ENCODE measurements at places on chromosomes 3 and 15.

DNA sequence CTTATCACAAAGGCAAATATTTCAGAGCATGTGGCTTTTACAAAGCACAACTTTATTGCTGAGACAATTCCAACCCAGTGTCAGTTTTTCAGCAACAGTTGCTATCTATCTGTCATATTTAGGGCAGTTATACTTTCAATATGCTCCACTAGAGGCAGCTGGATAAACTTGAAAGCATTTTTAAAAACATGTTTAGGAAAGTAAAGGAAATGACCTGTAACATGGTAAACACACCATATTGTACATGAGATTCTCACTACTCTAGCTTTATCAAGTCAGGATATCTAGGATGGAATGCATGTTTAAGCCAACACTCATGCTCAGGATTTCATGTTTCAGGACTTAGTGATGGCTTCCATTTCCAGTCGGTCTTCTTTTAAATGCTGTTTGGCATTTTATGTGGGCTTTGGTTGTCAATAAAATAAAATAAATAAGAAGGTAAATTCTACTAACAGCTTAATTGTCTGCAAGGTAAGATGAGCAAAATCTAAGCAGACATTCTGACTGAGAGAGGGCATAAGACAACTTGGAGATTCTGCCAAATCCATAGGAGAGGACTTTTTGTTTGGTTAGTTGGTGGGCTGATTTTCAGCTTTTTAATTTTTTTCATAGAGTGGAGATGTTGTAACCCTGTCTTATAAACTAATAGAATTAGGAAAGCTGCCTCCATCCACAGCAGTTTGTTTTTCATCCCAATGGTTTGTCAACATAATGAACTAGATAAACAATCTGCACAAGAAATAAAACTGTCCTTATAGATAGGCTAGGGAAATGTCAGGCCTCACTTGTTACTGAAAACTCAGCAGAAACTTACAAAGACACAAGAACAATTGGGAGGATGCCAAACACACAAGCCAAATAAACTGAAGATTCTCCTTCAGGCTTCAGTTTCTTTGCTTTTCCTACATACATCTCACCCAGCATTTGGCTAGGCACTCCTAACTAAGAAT lies 63.4 kb upstream of the CPB1 start:
- DNase-seq = no peak

GRCh38 chr3:33716227-33716626 lies 1.8 kb downstream of the CLASP2 start:
- DNase-seq = no peak

GRCh38 chr15:39584662-39585388 lies 3.9 kb downstream of the THBS1 start:
- DNase-seq = no peak

DNA sequence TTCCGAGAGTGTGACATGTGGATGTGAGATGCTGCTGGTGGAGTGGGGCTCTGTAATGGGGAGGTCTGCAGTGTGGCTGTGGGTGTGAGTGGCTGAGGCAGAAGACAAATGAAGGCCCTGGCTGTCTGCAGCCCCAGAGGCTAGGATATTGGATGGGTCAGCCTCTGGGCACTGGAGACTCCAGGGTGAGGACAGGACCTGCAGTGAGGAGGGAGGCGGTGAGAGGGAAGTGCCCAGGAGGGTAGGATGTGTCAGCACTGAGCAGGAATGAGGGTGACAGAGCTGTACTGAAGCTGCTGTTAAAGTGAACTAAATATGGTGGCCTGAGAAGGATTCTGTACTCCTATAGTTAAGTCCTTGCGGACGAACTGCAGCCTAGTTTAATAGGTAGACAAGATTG lies 27.3 kb upstream of the PXYLP1 start:
- no peak for DNase-seq

DNA sequence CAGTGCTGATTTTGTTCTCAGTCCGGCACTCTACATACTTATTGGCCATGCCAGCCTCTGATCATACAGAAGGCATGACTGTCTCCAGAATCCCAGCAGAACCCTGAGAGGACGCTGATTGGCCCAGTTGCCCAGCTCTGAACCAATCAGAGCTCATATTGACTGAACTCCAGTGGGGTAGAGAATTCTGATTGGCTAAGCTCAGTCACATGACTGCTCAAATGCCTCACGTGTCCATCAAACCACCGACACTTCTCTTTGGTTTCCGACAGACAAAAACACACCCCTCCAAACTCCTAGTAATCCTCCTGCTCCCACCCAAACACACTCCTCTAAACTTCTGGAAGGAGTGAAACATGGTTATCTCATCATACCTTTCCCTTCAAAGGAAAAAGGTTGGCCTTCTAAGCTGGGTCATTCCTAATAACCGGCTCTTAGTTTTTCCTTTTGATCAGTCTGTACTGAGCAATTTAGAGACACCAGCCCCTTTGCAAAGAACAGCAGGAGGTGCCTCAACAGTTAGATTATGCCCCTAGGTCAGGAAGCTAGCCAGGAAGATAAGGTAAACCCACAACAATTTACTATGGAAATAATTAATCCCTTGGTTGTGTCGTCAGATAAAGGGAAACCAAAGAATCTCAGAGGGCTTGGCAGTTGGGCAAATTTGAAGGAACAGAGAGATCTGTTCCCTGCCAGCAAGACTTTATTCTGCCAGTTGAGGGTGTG lies 187.8 kb downstream of the TLE3 start:
- no peak for DNase-seq

DNA sequence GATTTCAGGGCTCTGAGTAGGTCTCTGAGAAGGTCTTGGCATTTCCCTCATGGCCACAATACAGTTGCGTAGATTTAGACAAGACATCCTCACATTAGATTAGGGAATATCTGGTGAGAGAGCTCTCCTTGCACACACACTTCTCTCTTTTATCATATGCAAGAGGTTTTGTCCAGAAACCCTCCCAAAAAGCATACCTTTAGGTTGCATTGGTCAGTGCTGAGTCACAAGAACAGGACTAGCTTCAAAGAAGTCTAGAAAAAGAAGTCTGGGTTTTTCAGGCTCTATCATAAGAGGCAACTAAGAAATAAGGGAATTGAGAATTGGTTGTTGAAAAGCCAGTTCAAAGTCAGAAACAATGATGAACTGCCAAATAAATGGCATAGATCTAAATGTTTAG lies 40.1 kb upstream of the MITF start:
- DNase-seq = no peak

DNA sequence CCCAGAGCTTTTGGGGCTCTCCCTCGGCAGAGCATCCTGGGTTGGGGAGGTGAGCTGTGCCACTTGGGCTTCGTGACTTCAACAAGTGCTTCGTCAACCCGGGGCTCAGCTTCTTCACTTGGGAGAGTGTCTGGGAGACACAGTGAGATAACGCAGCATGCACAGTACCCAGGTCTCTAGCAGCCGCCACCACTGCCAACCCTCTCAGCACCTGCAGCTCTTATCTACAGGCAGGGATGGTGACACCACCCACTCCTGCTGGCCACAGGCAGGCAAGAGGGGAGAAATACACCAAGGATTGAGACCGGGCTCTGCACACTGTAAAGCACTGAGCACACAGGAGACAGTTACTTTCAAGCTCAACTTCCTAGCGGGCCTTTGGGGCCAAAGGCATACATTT lies 11.6 kb downstream of the TKT start:
- no peak for DNase-seq

GRCh38 chr15:83927704-83928391 lies 273.9 kb downstream of the ADAMTSL3 start:
- no peak for DNase-seq

- no peak for DNase-seq
Observed at GRCh38 chr3:121493431-121493830, 52.4 kb downstream of the POLQ start.

DNA sequence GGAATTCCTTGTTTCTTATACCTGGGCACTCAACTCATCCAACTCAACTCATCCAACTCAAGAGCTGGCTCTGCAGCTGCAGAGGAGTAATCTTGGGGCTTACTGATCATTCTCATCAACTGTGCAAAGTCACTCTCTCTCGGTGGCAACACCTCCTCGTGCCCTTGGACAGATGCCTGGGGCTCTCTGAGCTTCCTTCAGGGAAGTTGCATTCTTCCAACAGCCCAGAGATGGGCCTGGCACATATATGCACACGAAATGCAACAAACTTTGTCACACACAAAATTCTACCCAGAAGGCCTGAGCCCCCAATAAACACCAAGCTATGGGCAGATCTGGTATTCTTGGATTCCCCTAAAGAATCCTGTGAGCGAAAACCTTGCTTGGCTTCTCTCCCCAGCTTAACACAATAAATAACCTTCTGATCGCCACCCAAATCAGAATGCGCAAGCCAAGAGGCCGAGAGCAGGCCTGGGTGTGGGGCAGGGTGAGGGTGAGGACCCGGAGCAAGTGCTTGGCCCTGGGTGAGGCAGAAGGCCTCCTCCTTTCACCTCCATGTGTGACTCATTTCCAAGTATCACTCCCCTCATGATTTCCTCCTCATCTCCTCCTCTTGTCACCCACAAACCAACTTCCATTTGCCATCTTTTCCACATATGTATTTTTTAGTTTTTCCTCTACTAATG lies 15.4 kb downstream of the TGM5 start:
- DNase-seq = no peak

GRCh38 chr3:50616770-50617095 lies 218 bp upstream of the MAPKAPK3 start:
- DNase-seq = peak; percentile 82

Data from activated gamma-delta T cell (primary cell).